K562 (cell line): ENCODE measurements at places on chromosomes 16 and 17.
A peak's percentile ranks its signal among the peaks of the same experiment; 100 is the strongest.

DNA sequence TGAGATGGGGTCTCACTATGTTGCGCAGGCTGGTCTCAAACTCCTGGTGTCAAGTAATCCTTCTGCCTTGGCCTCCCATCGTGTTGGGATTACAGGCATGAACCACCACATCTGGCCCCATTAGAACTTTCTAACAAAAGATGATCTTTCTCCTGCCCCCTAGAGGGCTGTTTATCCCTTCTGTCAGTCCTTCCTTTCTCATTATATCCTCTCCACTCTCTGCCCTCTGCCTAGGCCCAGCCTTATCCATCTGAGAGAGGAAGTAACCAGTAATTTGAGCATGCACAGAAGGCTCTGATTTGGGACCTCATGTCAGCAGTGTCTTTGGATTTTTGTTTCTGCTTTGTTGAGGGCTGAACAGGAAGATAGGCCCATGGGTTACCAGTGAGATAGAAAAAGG, 4.4 kb upstream of the DHX40 start:
- peak; percentile 71 for DNase-seq

DNA sequence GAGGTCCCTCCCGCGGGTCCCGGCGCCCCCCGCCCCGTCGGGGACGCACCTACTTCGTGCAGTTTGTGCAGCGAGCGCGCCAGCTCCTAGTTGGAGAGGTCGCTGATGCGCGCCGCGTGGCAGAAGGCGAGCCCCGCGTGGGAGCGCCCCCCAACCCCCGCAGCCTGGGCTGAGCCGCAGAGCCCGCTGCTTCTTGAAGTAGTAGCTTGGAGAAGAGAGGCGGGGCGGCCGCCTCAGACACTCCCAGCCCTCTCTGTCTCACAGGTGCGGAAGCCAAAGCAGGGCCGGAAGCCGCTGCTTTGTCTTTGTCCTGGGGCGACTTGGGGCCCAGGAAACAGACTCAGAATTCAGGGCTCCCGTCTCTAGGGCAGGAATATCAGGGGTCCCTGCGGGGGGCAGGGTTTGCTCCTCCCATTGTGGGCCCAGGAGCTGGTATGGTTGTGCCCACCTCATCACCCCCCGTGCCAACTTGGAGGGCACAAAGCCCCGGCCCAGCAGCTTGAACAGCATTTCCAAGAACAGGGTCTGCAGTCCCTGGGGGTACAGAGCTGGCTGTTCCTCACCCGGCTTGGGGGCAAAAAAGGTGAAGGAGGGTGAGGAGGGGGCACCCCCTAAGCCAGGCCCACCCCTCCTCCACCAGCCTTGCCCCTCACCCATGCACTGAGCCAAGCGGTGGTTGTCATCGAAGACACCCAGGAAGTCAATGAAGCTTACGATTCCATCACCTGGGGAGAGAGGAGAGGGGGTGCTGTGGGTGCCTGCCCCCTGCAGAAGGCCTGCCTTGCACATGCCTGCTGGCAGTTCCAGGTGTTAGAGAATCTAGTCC, 13.5 kb downstream of the SPATA32 start:
- peak; percentile 85 for DNase-seq

DNA sequence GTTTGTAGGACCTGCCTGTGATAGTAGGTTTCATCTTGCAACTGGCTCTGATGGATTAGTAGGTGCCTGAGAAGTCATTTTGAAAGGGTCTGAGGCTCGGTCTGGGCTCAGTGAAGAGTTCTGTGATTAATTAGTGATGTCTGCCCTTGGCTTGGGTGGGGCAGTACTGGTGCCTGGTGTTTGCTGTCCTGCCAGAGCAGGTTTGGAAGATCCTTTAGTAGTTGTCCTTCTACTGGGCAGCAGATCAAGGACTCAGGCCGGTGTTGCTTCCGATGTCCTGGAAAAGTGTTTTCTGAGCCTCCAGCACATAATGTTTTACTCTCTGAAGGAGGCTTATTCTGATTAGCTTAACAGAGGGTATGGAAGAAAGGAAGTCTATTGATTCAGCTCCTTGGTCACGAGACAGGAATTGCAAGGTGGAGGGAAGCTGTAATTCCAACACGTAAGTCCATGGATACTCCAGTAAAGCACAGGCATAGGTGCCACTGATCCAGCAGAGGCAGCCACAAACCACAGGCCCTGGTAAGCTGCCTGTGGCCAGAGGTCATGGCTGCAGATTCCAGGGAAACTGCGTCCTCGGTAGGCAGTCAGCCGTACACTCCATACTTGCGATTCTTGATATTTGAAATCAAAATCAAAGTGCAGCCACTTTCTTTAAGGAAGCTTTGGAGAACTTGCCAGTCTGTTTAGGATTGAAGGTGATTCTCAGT, 18.7 kb downstream of the HLF start:
- no peak for DNase-seq

- no peak for DNase-seq
Observed at GRCh38 chr17:2874189-2874686, 78.0 kb downstream of the RAP1GAP2 start.

GRCh38 chr16:72722552-72722951, 325.4 kb downstream of the ZFHX3 start:
- peak; percentile 7 for DNase-seq

DNA sequence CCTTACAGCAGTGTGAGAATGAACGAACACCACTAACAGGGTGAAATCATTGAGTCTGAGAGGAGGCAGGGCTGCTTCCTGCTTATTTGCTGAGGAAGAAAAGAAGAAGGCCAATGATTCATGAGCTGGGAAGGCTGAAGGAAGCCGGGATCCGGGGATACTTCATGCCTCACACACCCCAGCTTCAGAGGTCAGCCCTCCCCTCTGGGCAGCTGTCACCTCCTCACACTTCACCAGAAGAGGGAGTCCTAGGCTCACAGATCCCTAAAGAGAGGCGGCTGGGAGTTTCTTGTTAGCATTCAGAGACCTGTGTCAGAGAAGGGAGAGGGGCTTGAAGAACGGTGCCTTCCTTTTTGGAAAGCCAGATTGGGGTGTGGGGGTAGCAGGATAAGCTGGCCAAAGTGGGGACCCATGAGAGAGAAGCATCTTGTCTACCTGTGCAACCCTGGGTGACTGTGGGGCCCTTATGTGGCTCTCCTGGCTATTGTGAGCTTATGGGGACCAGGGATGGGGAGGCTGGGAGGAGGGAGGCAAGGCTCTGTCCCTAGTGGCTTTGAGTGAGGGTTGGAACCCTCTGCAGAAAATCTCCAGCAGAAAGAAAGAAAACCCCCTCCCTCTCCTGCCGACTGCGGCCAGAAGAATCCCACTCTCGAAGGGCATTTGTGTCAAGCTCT, 94.6 kb downstream of the RGS9 start:
- DNase-seq: peak; percentile 77

GRCh38 chr17:4574448-4575045, 9.8 kb upstream of the SMTNL2 start:
- no peak for DNase-seq

- DNase-seq: no peak
Observed at GRCh38 chr17:72137161-72137560, 16.3 kb downstream of the SOX9 start.

- DNase-seq: peak; percentile 21
Observed at GRCh38 chr17:29933379-29933778, 3.4 kb upstream of the SSH2 start.

DNA sequence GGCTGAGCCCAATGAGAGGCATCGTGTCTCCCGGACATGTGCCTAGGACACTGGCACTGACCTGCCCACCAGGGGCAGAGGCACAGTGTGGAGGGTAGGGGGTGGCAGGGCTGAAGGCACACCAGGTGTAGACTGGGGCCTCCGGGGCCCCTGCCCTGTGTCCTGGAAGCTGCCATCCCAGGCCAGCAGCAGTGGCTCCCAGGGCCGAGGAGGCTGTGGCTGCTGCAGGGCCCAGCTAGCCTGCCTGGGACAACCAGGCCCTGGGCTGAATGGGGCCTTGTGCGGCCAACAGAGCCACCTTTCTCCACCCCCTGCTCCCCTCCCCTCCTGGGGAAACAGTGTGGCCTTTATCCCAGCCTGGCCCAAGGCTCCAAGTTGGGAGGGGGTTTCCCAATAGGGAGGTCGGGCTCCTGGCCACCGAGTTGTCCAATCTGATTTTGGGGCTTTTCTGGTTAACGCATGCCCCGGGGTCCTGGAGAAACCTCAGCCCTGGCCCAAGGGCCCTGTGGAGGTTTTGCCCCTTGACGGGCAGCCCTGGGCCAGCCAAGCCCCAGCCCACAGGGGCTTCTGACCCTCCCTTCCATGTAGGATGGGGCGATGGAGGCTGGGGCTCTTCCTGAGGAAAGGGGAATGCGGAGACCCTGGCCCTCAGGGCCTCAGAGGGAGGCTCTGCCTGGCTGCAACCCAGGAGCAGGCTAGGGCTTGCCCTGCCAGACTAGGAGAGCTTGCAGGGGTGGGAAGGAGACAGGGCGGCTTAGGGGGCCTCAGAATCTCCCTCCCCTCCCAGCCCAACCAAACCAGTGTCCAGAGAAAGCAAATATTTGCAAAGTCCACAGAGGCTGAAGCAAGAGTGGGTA, 4.2 kb downstream of the MTSS2 start:
- no peak for DNase-seq

DNA sequence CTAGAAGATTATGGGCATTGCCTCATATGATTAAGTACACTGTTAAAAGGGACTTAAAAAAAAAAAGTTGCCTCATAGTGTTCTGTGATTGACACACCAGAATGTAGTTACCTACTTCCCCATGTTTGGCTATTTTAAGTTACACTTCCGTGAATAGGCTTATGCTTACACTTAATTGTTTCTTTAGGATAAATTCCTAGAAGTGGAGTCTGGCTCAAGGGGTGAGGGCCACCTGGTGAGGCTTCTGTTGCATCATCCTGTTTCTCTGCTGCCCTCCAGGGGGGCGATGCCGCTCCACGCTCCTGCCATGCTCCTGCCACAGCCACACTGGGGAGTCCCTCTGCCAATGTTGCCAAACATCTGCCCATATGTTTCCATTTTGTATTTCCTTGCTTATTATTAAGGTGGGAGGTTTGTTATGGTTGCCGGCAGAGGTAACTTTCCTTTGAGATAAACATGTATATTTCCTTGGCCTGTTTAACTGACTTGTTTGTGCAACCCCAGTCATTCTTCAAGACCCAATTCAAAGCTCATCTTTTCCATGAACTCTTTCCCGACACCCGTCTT, 73.1 kb downstream of the KSR1 start:
- peak; percentile 77 for DNase-seq

- DNase-seq: no peak
Observed at GRCh38 chr16:25035494-25036405, 20.6 kb upstream of the ARHGAP17 start.

DNA sequence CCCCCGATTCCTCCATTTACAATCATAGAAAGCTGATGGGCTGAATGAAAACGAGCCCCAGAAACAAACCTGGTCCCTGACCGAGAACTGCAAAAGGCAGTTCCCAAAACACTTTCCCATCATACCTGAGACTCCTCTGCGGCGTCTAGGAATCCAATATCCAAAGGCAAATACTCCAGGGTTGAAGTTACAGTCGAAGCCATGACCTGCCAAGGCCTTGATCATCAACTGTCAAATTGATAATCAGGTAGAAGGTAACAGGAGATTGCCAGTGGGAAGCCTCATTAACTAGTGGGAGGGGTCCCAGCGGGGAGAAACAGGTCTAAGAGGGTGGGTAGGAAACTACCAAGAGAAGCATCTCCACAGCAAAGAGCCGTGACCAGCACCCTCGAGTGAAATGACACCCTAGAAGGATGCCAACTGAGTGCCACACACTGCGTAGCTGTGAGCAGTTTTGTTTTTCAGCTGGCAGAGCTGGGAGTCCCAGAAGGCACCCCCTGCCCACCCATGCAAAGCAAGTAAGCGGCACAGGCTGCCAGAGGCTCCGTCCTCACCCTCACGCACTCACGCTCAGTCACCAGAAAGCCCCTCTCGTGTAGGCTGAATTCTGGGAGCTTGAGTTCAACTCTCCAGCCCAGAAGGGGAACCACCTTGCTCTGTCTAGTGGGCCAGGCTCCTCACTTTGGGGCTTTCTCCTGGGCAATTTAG, 146.1 kb downstream of the GAS7 start:
- DNase-seq: no peak
